ENCODE measurements at places on chromosomes 3 and 15.

GRCh38 chr3:46943237-46944187 lies 33.0 kb downstream of the CCDC12 start:
- no peak for DNase-seq

- DNase-seq = no peak
Measured at GRCh38 chr3:150050510-150050909, 79.8 kb upstream of the PFN2 start.

GRCh38 chr3:18951333-18951732 lies 197.0 kb upstream of the KCNH8 start:
- no peak for DNase-seq

GRCh38 chr3:124779751-124780191 lies 49.5 kb downstream of the UMPS start:
- DNase-seq = no peak

DNA sequence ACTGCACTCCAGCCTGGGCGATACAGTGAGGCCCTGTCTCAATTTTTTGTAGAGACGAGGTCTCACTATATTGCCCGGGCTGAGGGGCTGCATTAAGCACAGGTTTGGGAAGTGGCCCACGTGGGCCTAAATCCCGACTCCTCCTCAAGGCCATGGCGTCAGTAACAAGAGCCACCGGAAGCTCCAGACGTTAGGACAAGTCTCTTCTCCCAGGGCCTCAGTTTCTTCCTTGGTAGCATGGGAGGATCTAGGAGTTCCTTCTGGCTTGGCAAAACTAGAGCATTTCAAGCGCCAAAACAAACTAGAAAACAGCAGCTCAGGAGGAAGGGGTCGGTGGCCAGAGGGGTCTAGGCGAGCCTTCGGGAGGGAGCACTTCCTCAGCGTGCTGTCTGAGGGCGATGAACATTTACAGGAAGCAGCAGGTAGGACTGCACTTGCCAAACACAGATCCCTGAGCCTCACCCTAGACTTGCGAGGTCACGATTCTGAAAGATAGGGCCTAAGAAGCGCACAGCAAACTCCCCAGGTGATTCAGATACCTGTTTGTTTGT lies 536 bp downstream of the SNAPC5 start:
- DNase-seq = no peak

Data from CD4-positive, alpha-beta T cell treated with Interleukin-4 for 4 hours (primary cell).